ENCODE measurements at places on chromosomes 2 and 18.
A peak's percentile ranks its signal among the peaks of the same experiment; 100 is the strongest.

GRCh38 chr2:198016243-198016642 lies 211.8 kb downstream of the PLCL1 start:
- no peak for DNase-seq

DNA sequence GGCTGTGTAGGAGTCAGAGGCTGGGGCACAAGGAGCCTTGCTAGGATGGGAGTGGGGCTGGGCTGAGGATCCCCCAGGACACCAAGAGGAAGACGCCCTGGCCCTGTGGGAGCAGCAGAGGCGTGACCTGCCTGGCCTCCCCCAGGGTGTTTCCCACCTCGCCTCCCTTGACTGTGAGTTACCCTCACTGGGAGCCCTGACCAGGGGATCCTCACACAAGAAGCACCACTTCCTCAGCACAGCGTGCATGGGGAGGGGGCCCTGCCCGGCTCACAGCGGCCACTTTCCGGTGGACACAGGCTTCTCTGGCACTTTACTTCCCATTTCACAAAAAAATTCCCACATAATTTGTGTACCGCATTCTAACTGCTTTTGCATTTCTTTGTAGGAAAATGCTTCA lies 187.7 kb downstream of the EIPR1 start:
- DNase-seq: no peak

GRCh38 chr18:57831597-57832377 lies 28.7 kb upstream of the ATP8B1 start:
- no peak for DNase-seq

DNA sequence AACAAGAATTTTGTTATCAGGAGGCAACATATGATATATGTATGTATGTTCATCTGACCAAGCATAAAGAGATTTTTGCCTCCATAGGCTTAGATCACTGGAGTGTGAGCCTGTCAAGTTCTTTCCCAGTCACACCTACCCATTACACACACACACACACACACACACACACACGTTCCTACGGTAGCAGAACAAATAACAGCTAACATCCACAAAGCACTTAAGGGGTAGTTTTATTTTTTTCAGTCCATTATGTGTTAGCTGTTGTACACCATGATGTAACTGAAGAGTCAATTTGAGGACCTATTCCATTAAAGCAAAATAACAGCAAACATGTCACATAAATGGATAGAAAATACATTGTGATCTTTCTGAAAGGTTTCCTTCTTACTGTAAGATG lies 39.5 kb downstream of the UGP2 start:
- DNase-seq: no peak

DNA sequence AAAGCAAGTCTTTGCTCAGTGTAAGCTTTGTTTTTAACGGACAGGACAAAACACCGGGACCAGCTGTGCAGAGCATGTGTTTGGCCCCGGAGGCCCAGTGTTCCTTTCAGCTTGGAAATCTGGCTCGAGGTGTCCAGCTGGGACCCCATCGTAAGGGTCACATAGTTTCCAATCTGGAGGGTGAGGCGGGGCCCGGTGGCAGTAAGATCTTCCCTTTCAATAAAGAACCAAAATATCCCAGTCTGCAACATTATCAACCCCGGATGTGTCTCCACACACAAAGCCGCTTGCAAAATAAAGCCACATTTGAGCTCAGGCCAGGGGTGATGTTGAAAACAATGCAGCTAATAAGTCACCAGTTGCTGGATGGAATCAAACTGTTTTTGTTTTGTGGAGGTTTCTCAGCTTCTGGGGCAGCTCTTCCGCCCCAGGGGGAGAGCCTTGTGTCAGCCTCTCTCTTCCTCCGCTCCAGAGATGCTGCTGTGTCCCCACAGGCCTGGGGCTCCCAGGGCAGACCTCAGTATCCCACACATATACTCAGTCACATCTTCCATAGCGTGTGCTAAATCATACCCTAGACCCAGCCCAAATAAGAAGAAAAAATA lies 138.6 kb upstream of the GLI2 start:
- peak; percentile 71 for DNase-seq

- no peak for DNase-seq
These were observed 43.9 kb downstream of the SS18 start for GRCh38 chr18:26046419-26047077.

GRCh38 chr2:239586651-239587310 lies 186.0 kb upstream of the HDAC4 start:
- no peak for DNase-seq
